ENCODE measurements at places on chromosomes 4 and X. TPM values are rescaled to one million over a fixed set of nuclear protein-coding genes. Genes with fewer than 3 reads are reported as not detected.

Gene ACSL4
- 41.8 TPM for total RNA-seq

Gene MAP7D2
- total RNA-seq: 0.68 TPM

Gene SYP
- 3.1 TPM for total RNA-seq

Gene CCDC149
- total RNA-seq: 15.4 TPM

Gene NDUFB11
- total RNA-seq: 152 TPM

Gene DOK7
- total RNA-seq: 28.9 TPM

Gene KLB
- total RNA-seq: 0.28 TPM

Gene BRS3
- not detected for total RNA-seq

Gene BEND4
- total RNA-seq: not detected

Gene ZNF732
- total RNA-seq: not detected

Gene TMSB15B
- total RNA-seq: 2.1 TPM

Gene XG
- total RNA-seq: 1.0 TPM

Gene TRIM75
- total RNA-seq: not detected

Gene NAP1L3
- total RNA-seq: 15.9 TPM

Gene TREX2
- not detected for total RNA-seq

Gene PNMA5
- not detected for total RNA-seq

Gene AFM
- total RNA-seq: not detected

Gene USO1
- 98.1 TPM for total RNA-seq

Gene SOX3
- not detected for total RNA-seq
